ENCODE measurements at places on chromosomes 3 and 15. TPM values are rescaled to one million over a fixed set of nuclear protein-coding genes. Genes with fewer than 3 reads are reported as not detected.
A peak's percentile ranks its signal among the peaks of the same experiment; 100 is the strongest.

- DNase-seq, result no peak
Measured at GRCh38 chr15:52805351-52806283, 15.5 kb upstream of the ONECUT1 start.

GRCh38 chr15:89362203-89363101 is 27.8 kb upstream of the POLG start:
- no peak for DNase-seq

GRCh38 chr3:177371888-177372287 is 174.6 kb upstream of the TBL1XR1 start:
- no peak for DNase-seq

DNA sequence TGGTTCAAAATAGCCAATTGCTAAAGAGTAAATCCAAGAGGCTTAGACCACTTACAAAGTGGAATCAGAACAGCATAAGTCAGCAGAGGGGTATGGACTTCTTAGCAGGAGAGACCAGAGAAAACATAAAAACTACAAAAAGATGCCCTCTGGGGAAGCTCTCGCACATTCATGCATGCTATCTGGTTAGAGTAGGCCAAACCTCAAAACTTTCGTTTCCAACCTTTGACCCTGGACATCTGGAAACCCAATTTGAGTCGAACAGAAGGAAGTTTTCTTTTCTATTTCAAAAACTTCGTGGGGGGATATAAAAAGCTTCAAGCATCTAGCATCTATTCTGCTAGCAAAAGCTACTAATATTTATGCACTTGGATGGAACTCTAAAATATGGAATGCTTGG is 523.9 kb upstream of the AGTR1 start:
- no peak for DNase-seq

GRCh38 chr3:117547956-117548550 is 838.5 kb downstream of the TUSC7 start:
- no peak for DNase-seq

DNA sequence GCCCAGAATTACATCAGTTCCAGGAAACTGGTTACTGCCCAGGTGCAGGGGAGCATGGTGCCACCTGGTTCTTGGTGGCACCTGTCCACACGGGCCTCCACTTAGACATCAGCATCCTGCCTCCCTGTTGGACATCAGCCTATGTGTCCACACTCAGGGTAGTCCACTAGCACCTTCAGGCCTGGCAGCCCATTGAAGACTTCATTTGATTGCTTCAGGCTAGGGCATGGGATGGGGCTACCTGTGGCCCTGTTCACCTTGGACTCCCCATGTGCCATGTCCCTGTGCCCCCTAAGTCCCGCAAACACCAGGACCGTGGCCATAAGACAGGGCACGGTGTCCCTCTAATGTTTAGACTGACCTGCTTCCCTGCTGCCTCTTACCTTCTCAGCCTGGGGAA is 30.9 kb downstream of the CYP8B1 start:
- DNase-seq, result no peak

DNA sequence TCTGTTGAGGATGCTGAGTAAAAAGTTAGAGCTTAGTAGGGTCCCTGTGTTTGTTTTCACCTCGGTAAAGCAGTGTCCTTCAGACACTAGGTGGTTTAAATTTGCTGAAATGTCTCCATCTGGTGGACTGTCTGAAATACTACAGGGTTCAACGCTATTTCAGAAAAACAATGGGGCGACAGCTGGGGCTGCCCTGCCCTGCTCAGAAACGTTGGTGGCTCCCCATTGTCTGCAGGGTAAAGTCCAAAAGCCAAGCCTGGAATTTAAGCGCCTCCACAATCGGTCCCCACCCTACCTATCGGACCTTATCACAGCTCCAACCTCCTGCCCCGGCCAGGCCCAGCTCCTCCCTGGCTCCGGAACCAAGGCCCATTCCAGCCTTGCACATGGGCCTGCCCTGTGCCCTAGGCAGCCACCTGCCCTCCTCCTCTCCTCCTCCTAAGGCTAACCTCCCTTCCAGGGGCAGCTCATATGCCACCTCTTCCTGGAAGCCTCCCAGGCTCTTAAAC is 4.3 kb upstream of the TSEN2 start:
- peak; percentile 28 for DNase-seq

DNA sequence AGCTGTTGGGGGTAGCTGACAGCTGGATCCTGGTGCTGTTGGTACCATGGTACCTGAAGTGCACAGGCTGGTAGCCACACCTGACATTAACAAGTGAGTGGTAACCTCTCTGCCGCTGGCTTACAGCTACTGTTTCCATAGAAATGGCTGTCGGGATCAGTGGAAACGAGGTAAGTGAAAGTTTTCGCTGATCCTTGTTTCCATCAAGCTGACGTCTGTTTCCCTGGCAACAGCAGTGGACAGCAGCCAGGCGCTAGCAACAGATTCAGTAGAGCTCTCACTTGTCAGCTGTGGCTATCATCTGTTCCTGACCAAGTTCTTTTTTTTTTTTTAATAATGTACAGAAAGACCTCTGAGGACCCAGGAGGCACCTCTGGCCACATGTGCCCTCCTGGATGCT is 166.2 kb downstream of the CHDH start:
- DNase-seq, result peak; percentile 24

DNA sequence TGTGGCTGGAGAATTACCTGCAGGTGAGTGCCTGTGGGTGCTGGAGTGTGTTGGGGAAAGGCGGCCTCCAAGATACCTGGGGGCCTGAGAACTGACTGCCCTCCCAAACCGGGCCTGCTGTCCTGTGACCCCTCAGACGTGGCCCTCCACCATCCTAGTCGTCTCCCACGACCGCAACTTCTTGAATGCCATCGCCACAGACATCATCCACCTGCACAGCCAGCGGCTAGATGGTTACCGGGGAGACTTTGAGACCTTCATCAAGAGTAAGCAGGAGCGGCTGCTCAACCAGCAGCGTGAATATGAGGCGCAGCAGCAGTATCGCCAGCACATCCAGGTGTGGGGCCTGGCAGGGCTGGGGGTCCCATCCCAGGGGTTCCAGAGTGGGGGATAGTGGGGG is 3.4 kb downstream of the ABCF3 start:
- DNase-seq, result no peak

DNA sequence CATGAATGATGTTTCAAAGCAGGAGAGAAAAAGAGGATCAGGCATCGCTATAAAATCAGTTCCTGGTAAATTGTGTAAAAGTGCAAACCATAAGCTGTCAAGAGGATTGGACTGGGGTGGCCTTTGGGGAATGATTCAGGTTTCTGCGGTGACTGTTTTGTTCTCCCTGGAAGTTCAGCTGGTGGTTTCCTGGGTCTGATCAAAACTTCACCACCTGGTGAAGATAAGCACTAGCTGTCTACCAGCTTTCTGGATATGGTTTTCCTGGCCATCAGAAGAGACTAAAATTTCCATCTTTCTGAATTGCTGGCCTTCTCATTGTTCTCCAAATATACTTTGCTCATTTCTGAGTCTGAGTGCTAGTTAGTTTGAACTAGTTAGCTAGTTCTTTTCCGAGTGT is 2.7 kb upstream of the NANOGP8 start:
- no peak for DNase-seq

DNA sequence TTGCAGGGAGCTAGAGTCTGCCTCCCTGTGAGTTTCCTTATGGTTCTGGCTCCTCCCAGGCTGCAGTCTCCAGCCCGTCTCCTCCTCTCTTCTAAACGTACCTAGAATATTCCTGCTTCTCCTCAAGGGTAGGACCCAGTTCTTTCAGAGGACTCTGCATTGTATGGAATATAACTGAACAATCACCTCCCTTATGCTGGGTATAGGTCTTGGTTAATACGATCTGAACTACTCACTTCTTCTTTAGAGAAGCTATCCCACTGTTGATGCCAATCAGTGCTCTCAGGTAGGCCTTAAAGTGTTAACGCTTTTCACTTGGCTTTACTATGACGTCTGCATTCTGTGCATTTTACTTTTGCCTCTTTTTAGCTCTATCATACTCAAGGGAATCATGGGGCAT is 98.5 kb downstream of the WNT7A start:
- DNase-seq, result no peak

ZNF80 gene
- not detected for total RNA-seq

ANKUB1 gene
- not detected for total RNA-seq

GRM2 gene
- 0.41 TPM for total RNA-seq

SNTN gene
- total RNA-seq, result not detected

OSTN gene
- 0.36 TPM for total RNA-seq

ANKRD34C gene
- 0.66 TPM for total RNA-seq

All from left ventricle myocardium inferior (tissue), 1 donor.